ENCODE measurements at places on chromosomes 4 and X.

DNA sequence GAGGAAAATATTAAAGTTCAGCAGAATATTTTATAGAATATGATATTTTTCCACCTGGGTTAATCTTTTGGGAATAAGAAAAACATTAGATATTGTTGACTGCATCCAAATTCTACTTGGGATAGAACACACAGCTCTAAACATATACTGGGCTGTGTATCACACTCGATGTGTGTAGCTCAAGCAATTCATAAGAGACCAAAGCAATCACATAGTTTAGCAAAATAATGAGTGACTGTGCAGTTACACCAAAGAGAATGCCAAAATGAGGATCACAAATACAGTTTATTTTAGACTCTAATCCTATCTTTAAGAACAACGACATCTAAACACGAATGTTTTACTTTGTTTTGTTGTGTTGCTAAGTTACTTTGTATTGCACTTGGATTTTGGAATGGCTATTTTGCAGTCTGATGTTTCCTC, 101.2 kb downstream of the CBR4 start:
- DNase-seq = no peak

DNA sequence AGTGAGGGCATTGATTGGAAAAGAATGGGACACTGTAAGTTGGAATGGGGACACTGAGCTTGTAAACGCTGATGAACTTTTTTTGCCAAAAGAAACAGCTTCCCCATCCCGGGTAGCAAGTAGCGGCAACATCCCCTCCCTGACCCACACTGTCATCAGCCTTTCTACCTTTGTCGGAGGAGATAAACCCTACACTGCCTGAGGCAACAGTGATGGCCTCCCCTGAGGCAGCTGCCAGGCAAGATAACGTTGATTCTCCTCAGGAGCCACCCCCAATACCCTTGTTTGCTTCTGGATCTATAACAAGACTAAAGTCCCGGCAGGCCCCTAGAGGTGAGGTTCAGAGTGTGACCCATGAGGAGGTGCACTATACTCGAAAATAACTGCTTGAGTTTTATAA, 10.3 kb upstream of the RAB33B start:
- no peak for DNase-seq

GRCh38 chr4:105092356-105092755, 54.3 kb upstream of the TET2 start:
- DNase-seq = no peak

DNA sequence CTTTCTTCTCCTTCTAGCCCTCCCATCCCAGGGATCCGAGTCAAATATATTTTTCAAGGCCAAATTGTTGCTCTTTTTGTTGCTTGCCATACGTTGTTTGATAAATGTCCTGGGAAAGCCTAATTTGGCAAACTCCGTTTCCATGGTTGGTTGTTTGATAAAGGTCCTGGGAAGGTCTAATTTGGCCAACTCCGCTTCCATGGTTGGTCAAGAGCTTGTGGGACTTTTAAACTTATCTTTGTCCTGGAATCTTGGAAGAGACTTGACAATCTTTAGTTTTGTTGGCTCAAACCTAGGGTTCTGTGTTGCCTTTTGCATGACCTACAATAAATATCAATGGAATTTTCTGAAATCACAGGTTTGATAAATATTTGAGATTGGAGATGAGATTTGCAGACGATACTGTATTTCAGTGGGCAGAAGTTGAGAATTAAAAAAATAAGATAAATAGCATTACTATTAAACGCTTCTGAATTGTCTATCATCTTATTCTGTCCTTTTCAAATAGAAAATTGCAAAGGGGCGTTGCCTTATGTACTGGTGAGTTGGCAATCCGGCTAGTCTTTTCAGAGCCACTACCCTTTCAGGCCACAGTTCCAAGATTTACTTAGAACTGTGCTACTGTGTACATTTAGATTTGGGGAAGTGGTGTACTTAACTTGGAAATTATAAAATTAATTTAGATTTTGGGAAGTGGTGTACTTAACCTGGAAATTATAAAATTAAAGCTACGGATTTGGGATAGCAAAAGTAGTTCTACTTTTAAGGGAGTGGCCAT, 804 bp downstream of the OSTC start:
- no peak for DNase-seq

- DNase-seq = no peak
Observed at GRCh38 chr4:5188130-5188529, 136.8 kb downstream of the STK32B start.

- DNase-seq = no peak
Observed at GRCh38 chr4:73703320-73703719, 37.0 kb upstream of the CXCL8 start.

GRCh38 chrX:148914783-148915182, 414.4 kb downstream of the AFF2 start:
- DNase-seq = no peak

DNA sequence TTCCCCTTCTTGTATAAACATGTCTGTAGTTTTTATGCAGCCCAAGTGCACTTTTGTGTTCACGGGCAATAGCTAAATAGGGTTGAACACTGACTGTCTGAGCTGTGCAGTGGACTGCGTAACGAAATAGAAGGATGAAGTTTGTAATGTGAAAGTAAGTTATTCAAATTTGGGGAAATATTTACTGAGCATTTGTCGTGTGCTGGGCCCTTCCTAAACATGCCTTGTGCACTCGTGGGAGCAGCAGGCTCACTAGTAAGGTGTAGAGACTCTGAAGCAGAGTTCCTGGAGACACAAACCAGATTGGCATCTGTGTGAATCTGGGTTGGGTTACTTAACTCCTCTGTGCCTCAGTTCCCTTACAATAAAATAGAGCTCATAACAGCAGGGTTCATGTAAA, 51.7 kb upstream of the C1QTNF7 start:
- DNase-seq = no peak

DNA sequence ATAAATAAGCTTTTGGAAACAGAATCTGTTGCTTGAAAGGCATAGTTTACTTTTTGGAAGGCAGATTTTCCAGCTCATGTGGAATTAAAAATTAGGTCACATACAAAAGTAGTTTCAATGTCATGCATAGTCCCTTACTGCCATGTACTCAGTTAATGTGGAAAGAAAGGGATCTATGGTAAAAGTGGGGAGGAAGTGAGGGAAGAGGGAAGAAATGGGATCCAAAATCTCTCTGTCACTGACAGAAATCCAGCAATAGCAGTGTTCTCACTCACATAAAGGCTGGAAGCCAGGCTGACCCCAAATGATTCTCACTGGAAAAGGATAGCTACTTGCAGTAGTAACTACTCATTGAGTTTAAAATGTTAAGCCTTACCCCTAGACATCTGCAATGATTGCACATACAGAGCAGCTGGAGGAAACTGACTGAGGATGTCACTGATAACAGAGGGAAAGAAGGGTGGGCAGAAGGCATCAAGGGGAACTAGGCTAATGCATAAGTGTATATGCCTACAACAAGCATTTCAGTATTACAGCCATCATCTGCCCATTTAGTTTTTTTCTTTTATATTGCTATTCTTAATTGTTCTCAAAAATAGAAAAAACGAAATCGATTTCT, 445.6 kb downstream of the FAT4 start:
- no peak for DNase-seq

DNA sequence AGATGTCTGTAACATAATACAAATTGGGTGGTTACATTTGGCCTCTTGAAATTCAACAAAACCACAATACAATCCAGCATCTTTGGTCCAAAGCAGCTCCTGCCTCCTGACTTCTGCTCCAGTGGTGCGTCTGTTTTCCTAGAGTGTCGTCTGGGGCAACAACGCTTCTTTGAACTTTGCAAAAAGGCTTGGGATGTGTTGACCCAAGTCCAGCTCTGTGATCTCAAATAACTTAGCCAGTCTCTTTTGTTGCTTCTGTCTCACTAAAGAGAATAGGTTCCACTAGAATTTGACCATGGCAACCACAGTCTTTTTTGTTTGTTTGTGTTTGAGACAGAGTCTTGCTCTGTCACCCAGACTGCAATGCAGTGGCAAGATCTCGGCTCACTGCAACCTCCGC, 324.0 kb downstream of the DHRSX start:
- DNase-seq = no peak

- DNase-seq = no peak
Observed at GRCh38 chr4:65635051-65635821, 35.1 kb downstream of the EPHA5 start.

DNA sequence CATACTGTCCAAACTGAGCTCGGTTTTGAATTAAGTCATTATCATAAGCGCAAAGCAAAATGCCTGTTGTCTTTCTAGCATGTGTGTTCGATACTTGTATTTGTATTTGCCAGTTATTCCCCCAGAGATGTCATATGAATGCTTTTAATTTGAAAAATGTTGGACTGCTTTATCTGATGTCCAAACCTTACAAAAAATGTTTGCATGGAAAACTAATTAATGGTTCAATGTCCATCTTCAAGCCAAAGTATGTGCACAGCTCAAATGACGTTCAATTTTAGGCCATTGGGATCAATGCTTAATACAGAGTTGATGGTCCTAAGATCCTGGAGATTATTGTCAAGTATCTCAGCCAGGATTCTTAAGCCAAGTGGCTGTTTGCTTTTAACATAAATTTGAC, 17.2 kb upstream of the HPGDS start:
- DNase-seq = no peak

DNA sequence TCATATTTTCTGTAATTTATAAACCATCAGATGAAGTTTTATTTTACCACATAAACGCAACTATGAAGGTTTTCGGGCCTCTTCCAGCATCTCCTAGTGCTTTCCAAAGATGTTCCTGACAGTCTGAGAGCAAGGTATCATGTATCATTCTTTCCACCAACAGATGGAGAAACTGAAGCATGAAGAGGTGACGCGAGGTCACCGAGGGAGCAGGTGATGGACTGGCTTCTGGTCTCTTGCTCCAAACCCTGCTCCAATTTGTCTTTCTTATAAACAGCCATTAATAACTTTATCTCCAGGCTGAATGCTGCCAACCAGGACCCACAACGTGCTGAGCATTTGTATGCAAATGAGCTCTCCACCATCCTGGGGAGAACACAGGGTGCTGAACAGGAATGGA, 86.3 kb upstream of the MAML3 start:
- DNase-seq = no peak

GRCh38 chr4:91233164-91233563, 1070.6 kb upstream of the GRID2 start:
- no peak for DNase-seq

GRCh38 chr4:54050214-54050904, 14.0 kb downstream of the CHIC2 start:
- DNase-seq = no peak

DNA sequence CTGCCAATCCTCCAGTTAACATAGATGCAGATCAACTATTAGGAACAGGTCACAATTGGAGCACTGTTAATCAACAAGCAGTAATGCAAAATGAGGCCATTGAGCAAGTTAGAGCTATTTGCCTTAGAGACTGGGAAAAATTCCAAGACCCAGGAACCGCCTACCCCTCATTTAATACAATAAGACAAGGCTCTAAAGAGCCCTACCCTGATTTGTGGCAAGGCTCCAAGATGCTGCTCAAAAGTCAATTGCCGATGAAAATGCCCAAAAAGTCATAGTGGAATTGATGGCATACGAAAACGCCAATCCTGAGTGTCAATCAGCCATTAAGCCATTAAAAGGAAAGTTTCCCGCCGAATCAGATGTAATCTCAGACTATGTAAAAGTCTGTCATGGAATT, 20.5 kb upstream of the TRIM61 start:
- no peak for DNase-seq

DNA sequence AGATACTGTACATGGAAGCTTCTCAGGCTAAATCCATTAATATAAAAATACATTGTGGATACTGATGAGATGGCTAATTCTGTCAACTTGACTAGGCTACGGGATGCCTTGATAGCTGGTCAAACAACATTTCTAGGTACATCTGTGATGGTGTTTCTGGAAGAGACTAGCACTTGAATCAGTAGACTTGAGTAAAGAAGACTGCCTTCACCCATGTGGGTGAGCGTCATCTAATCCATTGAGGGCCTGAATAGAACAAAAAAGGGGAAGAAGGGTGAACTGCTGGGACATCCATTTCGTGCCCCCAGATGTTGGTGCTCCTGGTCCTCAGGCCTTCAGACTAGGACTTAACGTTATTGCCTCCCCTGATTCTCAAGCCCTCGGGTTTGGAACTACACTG, 3.7 kb upstream of the SRP72 start:
- no peak for DNase-seq

- DNase-seq = no peak
Observed at GRCh38 chrX:327660-328126, 9.1 kb upstream of the GTPBP6 start.

DNA sequence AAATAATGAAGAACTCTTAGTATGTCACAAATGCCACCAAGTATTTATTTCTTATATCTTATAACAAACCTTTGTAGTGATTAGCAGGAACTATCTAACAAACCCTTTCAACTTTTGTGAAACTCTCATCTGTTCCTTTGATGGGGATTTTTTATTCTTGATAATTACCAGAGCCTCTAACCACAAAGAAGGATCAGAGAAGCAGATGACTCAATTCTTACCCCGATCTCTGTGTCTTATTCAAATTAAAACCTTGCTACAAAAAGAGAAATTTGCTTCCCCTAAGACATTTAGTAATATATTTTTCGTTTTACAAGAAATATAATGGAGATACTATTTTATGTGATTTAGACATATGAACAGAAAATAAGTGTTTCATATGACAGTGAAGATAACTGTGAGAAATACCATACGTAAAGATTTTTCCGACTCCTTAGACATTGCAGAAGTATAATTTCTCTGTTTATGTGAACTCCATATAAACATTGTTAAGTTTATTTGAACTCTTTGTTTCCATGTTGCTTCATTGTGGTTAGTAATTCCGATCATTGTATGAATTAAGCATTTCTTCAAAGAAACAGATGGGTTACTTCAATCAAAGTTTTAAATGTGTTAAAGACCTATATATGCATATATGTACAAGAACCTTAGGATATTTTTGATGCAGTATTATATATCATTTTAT, 205.4 kb downstream of the CFAP299 start:
- no peak for DNase-seq

GRCh38 chr4:2619459-2619858, 83.0 kb downstream of the FAM193A start:
- DNase-seq = no peak

DNA sequence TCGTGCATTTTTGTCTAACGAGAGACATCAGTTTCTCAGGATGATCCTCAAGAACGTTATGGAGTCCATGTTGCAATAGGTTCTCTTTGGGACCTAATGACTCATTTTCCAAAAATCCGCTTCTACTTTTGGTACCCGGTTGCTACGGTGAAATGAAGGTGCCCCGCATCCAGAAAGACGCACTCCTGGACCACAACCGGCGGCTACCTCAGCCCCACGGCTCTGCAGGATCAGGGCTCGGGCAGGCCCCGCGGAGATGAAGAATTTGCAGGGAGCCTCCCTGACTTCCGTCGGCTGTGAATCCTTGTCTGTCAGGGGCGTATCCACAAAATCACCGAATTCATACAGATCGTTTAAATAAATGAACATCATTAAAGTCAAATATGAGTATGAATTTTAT, 15.6 kb downstream of the GTPBP6 start:
- no peak for DNase-seq

Measured in activated naive CD4-positive, alpha-beta T cell treated with anti-CD3 and anti-CD28 coated beads, Interleukin-2, amount 10 ng/mL, durations not matched to agents 7 days and 5 days (primary cell).